ENCODE measurements at places on chromosomes 1 and 21.

DNA sequence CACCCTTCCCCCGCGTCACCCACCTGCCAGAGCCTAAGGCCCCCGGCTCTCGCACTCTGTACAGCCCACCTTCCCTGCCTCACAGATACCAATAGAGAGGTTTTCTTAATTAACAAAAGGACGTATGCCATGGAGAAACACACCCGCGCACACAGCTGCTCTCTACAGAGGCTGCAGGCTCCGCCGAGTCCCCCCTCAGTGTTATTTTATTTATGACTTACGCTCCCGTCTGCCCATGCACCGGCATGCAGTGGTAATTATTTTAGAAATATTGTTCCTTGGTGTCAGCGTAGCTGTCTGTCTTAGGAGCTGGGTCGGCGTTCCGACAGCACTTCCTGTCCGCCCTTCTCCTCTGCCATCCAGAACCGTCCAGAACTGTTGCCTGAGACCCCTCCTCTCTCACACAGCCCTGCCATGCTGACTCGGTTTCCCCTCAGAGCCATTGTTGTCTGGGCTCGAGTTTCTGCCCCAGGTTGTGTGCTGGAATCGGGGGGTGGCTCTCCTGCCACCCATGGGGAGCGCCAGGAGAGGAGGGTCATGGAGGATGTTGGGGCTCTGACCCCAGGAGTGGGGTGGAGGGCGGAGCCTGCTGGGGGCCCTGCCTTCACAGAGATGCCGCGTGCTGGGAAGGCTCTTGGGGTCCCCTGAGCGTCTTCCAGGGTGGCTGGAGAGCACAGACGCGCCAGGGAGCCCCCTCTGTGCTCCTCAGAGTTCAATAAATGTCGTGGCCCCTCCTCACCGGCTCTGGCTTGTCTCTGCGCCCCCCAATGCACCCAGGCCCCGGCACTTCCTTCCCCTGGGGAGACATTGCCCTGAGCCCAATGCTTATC lies 39.6 kb upstream of the COL6A1 start:
- DNase-seq, result no peak
- H3K36me3 ChIP-seq, result peaks cover 17% of the 10 kb centered on the region
- H3K27me3 ChIP-seq, result peaks cover 7% of the 10 kb centered on the region
- H3K4me3 ChIP-seq, result no peak overlapping the region
- H3K4me1 ChIP-seq, result peaks cover 3% of the 10 kb centered on the region
- H3K27ac ChIP-seq, result no peak overlapping the region

DNA sequence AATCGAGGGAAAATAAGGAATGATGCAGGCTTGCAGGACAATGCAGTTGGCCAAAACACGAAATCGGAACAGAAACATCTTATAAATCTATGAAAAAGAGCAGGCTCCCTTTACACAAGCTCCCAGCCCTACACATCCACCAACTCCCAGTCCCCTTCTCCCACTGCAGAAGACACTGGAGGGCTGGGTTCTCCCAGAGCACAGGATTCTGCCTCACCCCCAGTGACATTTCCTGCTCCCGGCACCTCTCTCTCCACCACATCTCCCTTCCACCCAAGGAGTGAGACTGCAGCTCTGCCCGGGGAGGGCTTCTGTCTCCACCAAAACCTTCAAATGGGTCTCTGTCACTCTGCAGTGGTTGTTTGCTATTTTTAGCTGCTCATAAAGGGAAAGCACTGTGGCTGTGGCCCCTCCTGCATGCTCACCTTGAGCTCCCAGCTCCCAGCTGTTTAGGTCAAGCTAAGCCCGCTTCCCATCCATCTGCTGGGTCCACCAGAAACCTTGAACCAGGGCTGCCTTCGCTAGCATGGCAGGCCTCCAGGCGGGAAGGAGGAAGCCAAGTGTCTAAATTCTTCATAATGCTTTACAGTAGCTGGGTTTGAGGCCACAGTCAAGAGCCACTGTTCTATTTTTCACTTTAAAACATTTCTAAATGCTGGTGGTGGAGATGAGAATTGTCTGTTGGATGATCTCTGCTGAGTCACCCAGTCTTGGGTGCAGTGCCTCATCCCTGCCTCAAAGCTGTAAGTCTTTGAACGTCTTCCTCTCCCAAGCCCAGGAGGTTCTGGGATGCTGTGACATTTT lies 3.3 kb upstream of the C2CD2 start:
- H3K27me3 ChIP-seq, result peaks cover 12% of the 10 kb centered on the region
- H3K27ac ChIP-seq, result no peak overlapping the region
- peaks cover 8% of the 10 kb centered on the region for H3K4me1 ChIP-seq
- H3K36me3 ChIP-seq, result no peaks in the 10 kb centered on the region

DNA sequence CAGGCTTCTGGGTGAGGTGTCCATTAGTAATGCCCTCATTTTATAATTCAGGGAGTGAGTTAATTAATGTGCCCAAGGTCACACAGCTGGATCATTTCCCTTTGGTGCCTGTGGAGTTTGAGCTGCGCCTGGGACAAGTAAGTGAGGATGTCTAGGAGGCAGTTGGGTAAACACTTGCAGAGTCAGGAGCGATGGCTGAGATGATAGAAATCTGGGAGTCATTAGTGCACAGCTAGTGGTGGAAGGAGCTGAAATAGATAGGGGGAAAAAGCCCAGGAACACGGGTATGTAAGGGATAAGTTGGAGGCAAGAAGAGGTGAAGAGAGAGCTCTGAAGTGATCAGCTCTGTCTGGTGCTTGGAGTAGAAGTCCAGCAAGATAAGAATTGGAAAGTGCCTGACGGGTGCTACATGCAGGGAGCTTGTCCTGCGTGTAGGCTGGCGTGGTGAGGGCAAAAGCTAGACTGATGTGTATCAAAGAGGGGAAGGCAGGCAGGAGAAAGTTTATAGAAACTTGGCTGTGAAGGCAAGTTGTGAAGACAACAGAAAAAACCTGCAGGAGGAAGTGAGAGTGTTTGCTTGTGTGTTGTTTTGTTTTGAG lies 1.7 kb upstream of the SCAF4 start:
- H3K27ac ChIP-seq, result no peak overlapping the region
- DNase-seq, result no peak
- peaks cover 8% of the 10 kb centered on the region for H3K27me3 ChIP-seq
- H3K36me3 ChIP-seq, result no peaks in the 10 kb centered on the region
- peaks cover 1% of the 10 kb centered on the region for H3K4me1 ChIP-seq

DNA sequence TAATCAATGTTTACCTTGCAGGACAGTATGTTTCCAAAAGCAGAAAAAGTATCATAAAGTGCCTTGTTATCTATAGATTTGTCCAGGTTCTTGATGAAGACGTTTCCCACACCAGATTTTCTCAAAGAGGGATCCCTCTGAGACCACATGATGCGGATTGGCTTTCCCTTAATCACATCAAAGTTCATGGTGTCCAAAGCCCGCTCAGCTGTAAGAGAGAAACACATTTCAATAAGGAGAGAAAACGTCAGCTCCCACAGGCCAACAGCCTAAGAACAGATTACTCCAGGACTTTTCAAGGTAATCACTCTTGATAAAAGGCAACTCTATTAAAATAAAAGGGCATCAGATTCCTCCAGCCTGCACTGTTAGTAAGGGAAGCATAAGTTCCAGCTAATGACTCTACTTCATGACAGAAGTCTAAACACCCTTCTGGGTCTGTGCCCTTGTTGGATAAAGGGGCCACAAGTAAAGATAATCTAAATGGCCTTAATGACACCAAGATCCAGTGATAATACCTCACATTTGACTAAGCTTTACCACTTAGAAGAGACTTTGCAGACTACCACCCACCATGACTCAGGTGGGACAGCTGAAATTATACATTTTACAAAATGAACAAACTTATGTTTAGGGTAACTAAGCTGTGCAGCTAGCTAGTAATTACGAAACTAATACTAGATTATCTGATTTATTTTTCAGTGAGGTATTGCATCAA lies 4.1 kb downstream of the PABPC4 start:
- H3K4me1 ChIP-seq, result peaks cover 23% of the 10 kb centered on the region
- peaks cover 4% of the 10 kb centered on the region for H3K27me3 ChIP-seq
- H3K36me3 ChIP-seq, result no peaks in the 10 kb centered on the region
- H3K4me3 ChIP-seq, result no peak overlapping the region

GRCh38 chr21:45073301-45074047 lies 906 bp upstream of the ADARB1 start:
- H3K27me3 ChIP-seq, result peaks cover 9% of the 10 kb centered on the region
- peak overlapping the region; percentile 79 for H3K27ac ChIP-seq
- peaks cover 15% of the 10 kb centered on the region for H3K4me1 ChIP-seq
- H3K36me3 ChIP-seq, result no peaks in the 10 kb centered on the region

- no peak overlapping the region for H3K27ac ChIP-seq
- H3K4me3 ChIP-seq, result no peak overlapping the region
- peaks cover 36% of the 10 kb centered on the region for H3K4me1 ChIP-seq
- H3K27me3 ChIP-seq, result peaks cover 2% of the 10 kb centered on the region
Measured at GRCh38 chr21:37429356-37429755, 62.8 kb downstream of the DYRK1A start.

DNA sequence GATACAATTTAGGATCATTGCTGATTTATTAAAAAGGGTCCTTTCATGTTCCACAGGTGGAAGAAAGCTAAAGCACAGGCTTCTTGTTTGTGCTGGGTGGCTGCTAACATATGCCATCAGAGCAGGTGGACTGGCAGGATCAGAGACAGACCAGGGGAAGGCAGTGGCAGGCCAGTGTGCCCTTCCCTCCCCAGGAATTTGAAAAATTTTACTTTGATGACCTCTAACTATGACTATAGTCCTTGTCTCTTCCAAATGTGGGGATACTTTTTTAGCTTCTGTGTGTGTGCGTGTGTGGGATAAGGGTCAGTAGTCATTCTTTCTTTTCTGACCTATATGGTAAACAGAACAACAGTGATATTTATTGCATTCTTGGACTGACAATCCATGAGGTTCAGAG lies 49.9 kb downstream of the LHX9 start:
- no peak overlapping the region for H3K27ac ChIP-seq
- H3K4me3 ChIP-seq, result no peak overlapping the region
- no peaks in the 10 kb centered on the region for H3K27me3 ChIP-seq
- no peaks in the 10 kb centered on the region for H3K36me3 ChIP-seq

GRCh38 chr1:172138634-172139033 lies 281.9 kb upstream of the C1orf105 start:
- H3K27ac ChIP-seq, result no peak overlapping the region
- no peak overlapping the region for H3K4me3 ChIP-seq
- peaks cover 1% of the 10 kb centered on the region for H3K4me1 ChIP-seq
- H3K27me3 ChIP-seq, result no peaks in the 10 kb centered on the region

GRCh38 chr1:204241050-204241449 lies 27.3 kb upstream of the GOLT1A start:
- no peaks in the 10 kb centered on the region for H3K4me1 ChIP-seq
- no peak overlapping the region for H3K27ac ChIP-seq
- no peak for DNase-seq
- peaks cover 6% of the 10 kb centered on the region for H3K27me3 ChIP-seq
- peaks cover 31% of the 10 kb centered on the region for H3K36me3 ChIP-seq
- H3K4me3 ChIP-seq, result no peak overlapping the region

DNA sequence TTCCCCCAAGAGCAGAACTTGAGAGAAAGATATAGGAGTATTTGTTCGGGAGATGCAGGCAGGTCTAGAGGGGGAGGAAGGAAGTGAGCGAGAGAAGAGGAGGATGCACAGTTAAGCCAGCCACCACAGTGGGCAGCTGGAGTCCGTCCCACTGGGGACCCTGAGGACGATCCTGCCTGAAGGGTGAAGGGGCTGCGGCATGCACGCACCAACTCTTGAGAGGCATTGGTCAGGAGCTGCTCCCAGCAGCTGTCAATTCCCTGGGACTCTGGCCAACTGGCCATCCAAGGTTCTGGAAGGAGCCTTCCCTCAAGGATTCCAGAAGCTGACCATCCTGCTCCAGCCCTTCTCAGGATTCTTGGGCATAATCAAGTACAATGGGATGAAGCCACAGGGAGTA lies 246.9 kb downstream of the MATN1 start:
- H3K4me3 ChIP-seq, result no peak overlapping the region
- no peak for DNase-seq
- H3K36me3 ChIP-seq, result peaks cover 7% of the 10 kb centered on the region
- peaks cover 2% of the 10 kb centered on the region for H3K27me3 ChIP-seq
- H3K27ac ChIP-seq, result no peak overlapping the region
- no peaks in the 10 kb centered on the region for H3K4me1 ChIP-seq

GRCh38 chr1:174165471-174166137 lies 6.3 kb downstream of the RABGAP1L start:
- H3K27ac ChIP-seq, result no peak overlapping the region
- H3K4me3 ChIP-seq, result no peak overlapping the region
- H3K27me3 ChIP-seq, result no peaks in the 10 kb centered on the region
- no peak for DNase-seq
- no peaks in the 10 kb centered on the region for H3K4me1 ChIP-seq

DNA sequence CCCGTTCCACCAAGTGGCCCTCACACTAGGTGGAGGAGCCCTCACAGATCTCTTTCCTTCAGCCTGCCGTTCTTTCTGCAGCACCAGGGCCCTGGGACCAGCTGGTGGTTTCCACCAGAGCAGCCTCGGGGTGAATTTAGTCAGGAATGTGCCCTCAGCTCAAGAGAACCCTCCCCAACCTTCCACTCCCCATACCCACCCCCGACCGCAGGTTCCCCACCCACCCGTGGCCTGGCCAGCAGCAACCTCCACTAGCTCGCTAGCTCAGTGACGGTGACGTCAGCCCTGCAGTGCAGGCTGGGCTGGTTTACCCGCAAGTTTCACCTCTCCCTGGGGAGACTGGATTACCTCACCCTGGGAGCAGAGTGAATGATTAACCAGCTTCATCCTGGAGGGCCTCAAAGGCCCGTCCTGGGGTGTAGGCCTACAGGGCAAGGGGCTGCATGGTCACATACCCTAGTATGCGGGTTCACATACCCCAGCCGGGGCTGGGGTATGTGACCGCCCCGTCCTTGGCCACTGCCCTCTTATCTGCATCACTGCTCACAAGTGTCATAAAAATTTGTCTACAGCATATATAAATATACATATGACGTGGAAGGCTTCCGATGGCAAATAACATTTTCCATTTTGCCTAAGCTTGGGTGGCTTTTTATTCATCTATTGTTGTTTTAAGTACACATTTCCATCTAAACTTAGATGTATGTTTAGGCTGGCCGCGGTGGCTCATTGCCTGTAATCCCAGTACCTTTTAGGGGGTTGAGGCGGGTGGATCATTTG lies 24.5 kb downstream of the ELF3 start:
- DNase-seq, result peak; percentile 51
- peaks cover 3% of the 10 kb centered on the region for H3K36me3 ChIP-seq
- H3K27me3 ChIP-seq, result peaks cover 7% of the 10 kb centered on the region
- H3K4me3 ChIP-seq, result no peak overlapping the region
- H3K4me1 ChIP-seq, result peaks cover 8% of the 10 kb centered on the region
- no peak overlapping the region for H3K27ac ChIP-seq

- H3K4me3 ChIP-seq, result no peak overlapping the region
- peak; percentile 9 for DNase-seq
- H3K4me1 ChIP-seq, result no peaks in the 10 kb centered on the region
- peaks cover 5% of the 10 kb centered on the region for H3K36me3 ChIP-seq
Measured at GRCh38 chr1:228063251-228064191, 19.0 kb upstream of the ARF1 start.

GRCh38 chr1:49995734-49996133 lies 28.0 kb downstream of the AGBL4 start:
- peaks cover 6% of the 10 kb centered on the region for H3K36me3 ChIP-seq
- DNase-seq, result no peak
- peaks cover 2% of the 10 kb centered on the region for H3K27me3 ChIP-seq
- H3K4me3 ChIP-seq, result no peak overlapping the region

- no peak overlapping the region for H3K4me3 ChIP-seq
- H3K27me3 ChIP-seq, result no peaks in the 10 kb centered on the region
- H3K4me1 ChIP-seq, result no peaks in the 10 kb centered on the region
- H3K36me3 ChIP-seq, result peaks cover 13% of the 10 kb centered on the region
- DNase-seq, result no peak
Measured at GRCh38 chr1:207935166-207935583, 24.2 kb upstream of the CD34 start.

GRCh38 chr1:176720838-176721237 lies 257.9 kb downstream of the PAPPA2 start:
- peaks cover 7% of the 10 kb centered on the region for H3K4me1 ChIP-seq
- no peak for DNase-seq
- H3K27me3 ChIP-seq, result peaks cover 2% of the 10 kb centered on the region
- H3K36me3 ChIP-seq, result no peaks in the 10 kb centered on the region
- no peak overlapping the region for H3K4me3 ChIP-seq
- H3K27ac ChIP-seq, result no peak overlapping the region
